Activated T-cell treated with anti-CD3 and anti-CD28 coated beads for 48 hours (primary cell): ENCODE measurements at places on chromosomes 4 and X.

GRCh38 chr4:93710847-93711430 lies 117.6 kb upstream of the ATOH1 start:
- no peak for DNase-seq

GRCh38 chr4:26212528-26212927 lies 108.3 kb upstream of the RBPJ start:
- DNase-seq: no peak

DNA sequence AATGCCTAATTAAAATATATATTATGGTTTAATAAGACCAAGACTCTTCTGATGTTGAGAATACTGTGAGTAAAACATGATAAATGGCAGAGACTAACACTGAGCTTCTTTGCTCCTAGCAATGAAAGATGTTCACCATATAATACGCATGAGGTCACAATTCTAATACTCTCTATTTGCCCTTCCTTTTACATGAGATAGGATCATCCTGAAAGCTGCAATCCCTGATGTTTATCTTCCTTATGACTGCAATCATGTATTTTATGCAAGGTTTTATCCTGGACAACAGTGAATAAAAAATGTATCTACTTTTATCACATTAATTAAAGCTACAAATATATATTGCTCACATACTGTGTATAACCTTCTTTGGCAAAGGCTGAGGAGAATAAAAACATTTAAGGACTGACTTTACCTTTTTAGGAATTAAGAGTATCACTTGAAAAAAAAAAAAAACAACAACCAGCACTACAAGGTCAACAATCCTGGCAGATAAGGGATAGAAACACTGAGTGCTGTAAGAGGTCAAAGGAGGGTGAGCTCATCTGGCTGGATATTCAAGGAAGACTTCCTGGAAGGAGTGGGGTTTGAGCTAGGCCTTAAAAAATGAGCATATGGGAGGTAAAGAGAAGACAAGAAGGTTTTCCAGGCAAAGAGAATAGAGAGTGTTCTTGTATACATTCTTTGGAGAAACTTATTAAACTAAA lies 99.9 kb downstream of the AREG start:
- no peak for DNase-seq

DNA sequence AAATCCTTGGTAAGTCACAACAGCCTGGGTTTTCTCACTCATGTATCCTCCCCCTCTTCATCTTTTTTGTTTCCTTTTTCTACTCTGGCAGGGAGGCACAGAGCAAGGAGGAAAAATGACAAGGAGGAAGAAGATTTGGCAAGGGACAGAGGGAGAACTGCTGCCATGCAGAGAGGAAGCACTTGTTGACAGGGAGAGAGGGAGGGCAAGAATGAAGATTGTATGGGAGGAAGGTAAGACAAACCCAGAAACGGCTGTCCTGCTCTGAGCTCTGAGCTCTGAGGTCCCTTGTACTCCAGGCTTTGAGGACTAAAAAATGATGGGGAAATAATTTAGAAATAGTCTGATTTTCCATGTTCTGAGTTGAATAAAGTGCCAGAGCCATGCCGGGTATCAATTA lies 123.9 kb downstream of the DCHS2 start:
- DNase-seq: no peak

DNA sequence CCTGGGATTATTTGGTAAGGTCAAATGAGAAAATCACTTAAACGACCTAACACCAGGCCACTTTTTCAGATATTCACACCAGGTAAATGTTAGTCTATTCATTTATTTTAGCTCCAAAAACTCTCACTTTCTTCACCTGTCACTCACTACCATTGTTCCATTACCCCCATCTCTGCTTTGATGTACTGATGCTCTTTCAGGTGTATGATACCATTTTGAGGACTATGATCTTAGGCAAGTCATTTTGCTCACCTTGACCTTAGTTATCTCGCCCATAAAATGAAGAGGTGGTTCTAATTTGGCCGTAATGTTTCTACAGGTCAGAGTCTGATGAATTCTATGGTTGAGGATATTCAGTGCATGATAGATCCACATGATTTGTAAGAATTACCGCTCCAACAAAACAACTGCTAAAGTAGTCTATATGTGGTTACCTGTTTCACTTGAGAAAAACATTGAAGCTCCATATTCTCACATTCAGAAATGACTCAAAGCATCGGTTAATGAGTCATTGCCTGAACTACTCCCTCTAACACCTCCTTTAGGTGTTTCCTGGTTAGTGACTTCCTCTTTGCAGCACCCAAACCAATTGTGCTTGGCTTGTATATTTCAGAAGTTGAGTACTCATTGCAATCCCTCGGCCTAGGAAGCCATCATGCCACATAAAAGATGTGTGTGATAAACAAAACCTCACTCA lies 4.5 kb downstream of the DTHD1 start:
- peak; percentile 21 for DNase-seq

GRCh38 chr4:179486570-179487335 lies 2044.5 kb upstream of the AGA start:
- no peak for DNase-seq

DNA sequence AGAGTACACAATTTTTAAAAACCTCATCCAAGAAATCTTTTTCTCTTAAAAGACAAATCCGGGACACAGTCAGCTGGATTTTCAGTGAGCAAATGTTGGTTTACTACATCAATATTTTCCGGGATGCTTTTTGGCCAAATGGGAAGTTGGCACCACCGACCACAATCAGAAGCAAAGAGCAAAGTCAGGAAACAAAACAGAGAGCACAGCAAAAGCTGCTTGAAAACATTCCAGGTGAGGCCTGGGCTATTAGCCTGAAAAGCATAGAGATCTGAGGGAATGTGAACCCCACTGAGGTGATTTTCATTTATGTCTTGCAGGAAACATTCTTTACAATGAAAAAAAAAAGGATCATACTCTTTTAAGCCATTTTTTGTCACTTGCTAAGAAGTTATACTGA lies 33.9 kb downstream of the LRP2BP start:
- no peak for DNase-seq

DNA sequence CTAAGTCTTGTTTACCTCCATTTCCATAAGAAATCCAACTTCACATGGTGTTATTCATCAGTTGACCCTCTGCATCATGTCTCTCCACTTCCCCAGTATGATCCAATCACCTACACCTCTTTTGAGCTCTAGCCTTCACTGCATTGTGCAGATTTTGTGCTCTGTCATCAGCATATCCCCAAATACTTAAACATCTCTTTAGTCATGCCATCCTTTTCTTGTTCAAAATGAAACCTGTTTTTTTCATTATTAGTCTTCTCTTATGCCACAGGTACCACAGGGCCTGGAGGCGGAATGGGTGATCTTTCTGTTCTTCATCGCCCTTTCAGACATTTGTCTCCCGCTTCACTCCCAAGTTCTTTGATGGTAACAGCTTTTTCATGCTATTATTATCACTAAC lies 382.7 kb upstream of the GALNTL6 start:
- DNase-seq: no peak

DNA sequence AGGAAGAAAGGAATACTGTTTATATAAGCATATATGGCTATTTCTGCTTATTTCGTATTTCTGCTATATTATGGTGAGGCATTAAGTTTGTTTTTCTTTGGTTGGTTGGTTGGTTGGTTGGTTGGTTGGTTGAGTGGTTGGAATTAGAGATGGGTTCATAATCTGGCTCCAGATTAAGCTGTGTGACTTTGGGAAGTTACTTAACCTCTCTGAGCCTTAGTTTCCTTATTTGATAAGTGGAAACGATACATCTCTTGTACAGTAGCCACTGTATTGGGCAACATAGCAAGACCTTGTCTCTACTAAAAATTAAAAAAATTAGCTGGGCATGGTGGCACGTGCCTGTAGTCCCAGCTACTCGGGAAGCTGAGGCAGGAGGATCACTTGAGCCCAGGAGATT lies 46.1 kb upstream of the CEP135 start:
- DNase-seq: no peak

- no peak for DNase-seq
These were observed at the start of gene CITED1 for GRCh38 chrX:72305286-72306084. Gene CITED1, minus strand, starts transcription at chrX:72305914. Its CDS starts 3,045 bp downstream, at chrX:72302869.

DNA sequence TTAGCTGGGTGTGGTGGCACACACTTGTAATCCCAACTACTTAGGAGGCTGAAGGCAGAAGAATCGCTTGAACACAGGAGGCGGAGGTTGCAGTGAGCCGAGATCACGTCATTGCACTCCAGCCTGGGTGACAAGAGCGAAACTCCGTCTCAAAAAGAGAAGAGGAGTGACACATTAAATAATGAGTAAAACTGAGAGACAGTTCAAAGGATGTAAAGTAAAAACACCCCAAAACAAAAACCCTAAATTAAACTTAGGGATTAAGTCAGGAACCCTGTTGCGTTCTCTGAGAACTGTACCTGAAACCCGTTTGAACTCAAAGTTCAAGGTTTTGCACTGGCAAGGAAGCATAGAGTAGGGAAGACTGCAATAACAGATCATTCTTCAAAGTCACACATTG lies 141.7 kb downstream of the BRWD3 start:
- DNase-seq: no peak

GRCh38 chr4:124321364-124321763 lies 391.2 kb downstream of the ANKRD50 start:
- no peak for DNase-seq

DNA sequence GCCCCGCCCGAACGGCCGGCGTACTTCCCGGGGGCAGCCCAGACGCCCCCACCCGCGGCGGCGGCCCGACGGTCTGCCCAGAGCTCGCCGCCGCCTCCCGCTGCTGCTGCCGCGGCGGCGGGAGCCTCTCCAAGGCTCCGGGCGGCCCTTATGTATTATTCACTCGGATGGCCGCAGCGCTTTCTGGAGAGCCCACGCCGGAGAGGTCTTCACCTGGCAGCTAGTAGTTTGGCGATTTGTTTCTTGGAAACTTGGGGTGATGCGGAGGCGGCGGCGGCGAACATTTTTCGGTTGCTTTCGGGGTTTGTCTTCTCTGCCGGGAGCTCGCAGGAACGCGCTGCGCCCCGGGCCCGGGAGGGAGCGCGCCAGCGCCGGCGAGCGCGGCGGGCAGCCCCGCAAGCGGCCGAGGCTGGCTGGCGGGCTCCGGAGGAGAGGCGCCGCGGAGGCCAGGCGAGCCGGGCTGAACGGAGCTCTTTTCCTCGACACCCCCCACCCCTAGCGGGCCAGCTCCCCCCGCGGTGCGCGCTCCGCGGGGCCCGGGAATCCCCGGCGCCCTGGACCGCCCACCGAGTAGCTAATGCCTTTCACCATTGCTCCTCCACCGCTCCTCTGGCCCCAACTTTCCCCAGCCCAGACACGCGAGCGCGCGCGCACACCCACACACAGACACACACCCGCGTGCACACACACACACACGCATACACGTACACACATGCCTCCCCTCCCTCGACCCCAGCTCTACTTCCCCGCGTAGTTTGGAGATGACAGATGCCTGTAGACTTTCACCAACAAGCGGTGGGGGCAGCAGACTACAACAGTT lies 113.5 kb downstream of the DHX15 start:
- DNase-seq: peak; percentile 18

DNA sequence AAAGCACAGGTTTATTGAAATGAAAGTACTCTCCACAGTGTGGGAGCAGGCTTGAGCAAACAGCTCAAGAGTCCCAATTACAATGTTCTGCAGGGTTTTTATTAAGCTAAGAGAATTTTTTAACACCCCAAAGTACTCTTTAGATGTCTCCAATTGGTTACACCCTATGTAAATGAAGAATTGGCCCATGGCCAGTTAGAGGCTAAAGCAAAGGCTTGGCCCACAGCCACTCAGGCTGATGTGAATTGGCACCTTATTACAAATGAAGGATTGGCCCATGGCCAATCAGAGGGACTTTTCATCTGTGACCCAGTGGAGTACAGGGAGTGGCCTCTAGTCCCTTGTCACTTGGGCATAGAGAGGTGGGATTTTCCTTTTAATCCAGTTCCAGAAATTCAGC lies 30.1 kb upstream of the IQCM start:
- no peak for DNase-seq

- DNase-seq: no peak
These were observed 158.7 kb downstream of the BTC start for GRCh38 chr4:74635490-74636123.

- DNase-seq: no peak
These were observed 76.5 kb downstream of the PSAPL1 start for GRCh38 chr4:7358100-7358735.

DNA sequence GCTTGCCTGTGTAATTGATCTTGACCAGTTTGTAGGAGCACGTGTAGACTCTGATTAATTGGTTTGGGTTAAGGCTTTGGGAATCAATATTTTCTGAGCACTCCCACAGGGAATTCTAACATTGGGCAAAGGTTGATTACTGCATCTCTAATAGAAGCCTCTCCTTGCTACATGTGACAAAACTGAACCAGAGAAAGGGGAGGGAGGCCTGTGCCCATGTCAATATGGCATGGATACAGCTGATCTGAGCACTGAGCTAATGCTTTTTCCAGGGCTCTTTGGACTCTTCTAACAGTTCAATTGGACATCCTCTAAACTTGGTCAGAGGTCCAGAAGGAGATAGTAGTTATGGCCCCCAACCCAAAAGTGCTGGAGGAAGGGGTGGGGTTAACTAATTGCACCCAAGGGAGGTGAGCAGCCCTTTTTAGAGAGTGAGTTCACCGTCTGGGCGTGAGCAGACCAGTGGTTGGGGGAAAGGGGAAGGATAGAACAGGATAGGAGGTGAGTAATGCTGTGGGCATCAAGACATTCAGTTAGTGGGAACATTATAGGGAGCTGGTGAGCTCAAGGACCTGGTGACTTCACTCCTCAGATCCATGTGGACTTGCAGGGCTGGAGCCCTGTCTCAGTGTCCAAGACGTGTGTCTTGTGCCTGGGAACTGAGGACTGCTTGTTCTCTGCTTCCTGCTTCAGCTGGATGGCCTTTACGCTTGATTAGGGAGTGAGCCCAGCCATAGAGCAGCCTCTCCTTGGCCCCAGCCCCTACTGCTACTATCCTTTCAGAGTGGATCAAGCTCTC lies 22.8 kb downstream of the MSN start:
- no peak for DNase-seq

GRCh38 chr4:40448875-40449274 lies 113.7 kb downstream of the CHRNA9 start:
- DNase-seq: no peak

DNA sequence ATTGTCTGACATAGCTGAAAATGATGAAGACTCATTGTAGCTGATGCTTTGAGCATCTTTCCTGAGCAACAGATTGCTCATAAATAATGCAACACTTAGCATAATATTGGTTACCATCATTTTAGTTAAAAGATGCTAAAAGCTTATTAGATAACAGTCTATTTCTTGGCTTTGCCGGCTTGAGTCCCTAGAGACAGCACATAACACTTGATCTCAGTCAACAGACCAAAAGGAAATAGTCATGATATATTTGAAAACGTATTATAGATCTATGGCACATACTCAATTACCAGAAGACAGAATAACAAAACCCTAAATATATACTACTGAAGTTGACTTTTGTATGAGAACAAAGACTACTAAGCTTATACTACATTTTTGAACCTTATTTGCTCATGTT lies 846.7 kb upstream of the EPHA5 start:
- no peak for DNase-seq

- DNase-seq: no peak
These were observed 502.0 kb downstream of the GBA3 start for GRCh38 chr4:23194751-23195150.

DNA sequence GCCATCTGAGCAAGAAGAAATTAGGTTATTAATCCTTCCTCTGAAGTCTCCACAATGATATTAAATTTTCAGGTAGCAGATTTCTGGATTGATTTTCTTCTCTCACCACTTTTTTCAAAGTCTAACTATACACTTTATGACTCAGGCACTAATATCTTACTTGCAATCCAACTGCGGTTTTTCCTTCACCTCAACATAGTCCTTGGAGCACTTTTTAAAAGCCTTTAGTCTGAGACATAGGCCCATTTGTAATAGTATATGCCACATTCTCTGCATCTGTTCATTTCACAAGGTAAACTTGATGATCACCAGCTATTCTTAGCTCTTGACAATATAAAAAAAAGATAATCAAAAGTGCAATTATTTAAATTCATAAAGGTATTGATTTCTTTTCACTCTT lies 55.9 kb upstream of the EDNRA start:
- DNase-seq: no peak
